ENCODE measurements at places on chromosomes 1 and 21.
A peak's percentile ranks its signal among the peaks of the same experiment; 100 is the strongest.

GRCh38 chr1:7425229-7425628 is 345.9 kb upstream of the VAMP3 start:
- DNase-seq = no peak

- peak; percentile 20 for DNase-seq
Observed at GRCh38 chr1:185895208-185895900, 161.2 kb downstream of the HMCN1 start.

DNA sequence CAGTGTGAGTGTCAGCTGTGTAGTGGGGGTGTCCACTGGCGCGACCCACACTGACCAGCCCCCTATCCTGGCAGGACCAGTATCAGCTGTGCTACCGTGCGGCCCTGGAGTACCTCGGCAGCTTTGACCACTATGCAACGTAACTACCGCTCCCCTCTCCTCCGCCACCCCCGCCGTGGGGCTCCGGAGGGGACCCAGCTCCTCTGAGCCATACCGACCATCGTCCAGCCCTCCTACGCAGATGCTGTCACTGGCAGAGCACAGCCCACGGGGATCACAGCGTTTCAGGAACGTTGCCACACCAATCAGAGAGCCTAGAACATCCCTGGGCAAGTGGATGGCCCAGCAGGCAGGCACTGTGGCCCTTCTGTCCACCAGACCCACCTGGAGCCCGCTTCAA is 28.1 kb upstream of the KDM4A start:
- no peak for DNase-seq

- peak; percentile 80 for DNase-seq
Observed at GRCh38 chr1:177170756-177171535, at the start of gene BRINP2. BRINP2 (plus strand) TSS chr1:177170958; CDS start chr1:177229877, 58,919 bp downstream.

DNA sequence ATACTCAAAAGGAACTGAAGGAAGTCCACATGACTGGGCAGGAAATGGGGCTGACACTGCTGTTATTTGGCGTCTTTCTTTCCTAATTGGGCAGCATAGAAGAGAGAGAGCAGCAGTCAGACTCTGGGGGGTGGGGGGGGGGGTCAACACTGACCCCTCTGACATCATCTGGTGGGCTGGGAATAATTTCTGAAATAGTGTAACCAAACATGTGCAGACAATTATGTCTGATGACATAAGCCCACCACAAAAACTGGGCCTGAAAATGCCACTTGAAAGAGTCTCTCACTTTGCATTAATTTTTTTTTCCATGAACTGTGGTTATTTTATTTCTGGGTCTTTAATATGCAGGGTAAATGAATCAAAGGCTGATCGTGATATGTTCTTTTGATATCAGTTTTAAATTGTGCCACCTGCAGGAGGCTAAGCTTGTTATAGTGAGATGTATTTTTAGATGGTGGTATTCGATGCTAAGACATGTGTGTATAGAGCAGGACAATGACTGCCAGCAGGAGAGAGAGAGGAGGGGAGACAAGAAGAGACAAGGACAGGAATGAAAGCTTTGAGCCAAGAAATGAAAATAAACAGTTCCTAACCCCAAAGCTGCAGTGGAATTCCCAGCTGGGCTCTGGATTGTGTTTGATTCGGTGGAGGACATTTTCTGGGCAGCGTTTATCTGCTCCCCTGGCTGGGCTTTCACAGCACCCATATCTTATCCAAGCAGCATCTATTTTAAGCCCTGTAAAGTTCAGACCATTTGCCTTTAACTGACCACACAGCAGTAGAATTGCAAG is 264.7 kb downstream of the PBX1 start:
- DNase-seq = no peak

DNA sequence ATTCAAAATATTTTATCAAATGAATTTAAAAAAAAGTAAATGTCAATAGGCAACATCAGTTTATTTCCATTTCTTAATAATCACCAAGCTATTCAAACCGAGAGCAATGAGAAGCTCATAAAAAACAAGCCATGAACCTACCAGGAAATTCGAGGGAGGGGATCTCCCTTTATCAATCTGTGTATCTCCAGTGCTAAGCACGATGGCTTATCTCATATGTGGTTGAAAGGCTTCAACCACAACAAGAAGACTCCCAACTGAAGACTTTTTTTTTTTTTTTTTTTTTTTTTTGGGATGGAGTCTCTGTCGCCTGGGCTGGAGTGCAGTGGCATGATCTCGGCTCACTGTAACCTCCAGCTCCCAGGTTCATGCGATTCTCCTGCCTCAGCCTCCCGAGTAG is 833.3 kb downstream of the USP25 start:
- DNase-seq = no peak

Data from kidney tubule cell (primary cell).